ENCODE measurements at places on chromosomes 11 and 22.

GRCh38 chr11:28243061-28243460, 134.9 kb downstream of the METTL15 start:
- DNase-seq: no peak

GRCh38 chr11:8221917-8222495, 41.7 kb downstream of the LMO1 start:
- no peak for DNase-seq

DNA sequence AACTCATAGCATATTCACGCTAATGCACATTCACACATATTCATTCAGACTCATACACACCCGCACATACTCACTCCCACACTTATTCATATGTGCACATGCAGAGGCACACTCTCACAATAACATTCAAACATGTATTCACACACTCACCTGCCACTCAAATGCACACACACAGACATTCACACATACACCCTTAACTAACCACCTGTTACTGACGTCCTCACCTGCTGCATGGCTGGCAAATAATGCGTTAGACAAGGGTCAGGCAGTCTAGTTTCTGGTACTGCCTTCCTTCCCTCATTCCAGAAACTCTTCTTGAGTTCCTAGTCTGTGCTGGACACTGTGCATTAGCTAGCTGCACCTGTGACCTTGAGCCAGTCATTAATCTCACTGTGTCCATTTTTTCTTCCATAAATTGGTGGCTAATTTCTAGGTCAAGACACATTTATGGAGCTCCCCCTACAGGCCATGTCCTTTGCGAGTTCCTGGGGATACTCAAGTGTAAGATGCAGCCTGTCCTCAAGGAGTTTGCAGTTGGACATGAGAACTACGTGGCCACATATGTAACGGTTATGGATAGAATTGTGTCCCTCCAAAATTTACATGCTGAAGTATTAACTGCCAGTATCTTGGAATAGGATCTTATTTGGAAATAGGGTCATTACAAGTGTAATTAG, 34.5 kb upstream of the SEZ6L start:
- no peak for DNase-seq

DNA sequence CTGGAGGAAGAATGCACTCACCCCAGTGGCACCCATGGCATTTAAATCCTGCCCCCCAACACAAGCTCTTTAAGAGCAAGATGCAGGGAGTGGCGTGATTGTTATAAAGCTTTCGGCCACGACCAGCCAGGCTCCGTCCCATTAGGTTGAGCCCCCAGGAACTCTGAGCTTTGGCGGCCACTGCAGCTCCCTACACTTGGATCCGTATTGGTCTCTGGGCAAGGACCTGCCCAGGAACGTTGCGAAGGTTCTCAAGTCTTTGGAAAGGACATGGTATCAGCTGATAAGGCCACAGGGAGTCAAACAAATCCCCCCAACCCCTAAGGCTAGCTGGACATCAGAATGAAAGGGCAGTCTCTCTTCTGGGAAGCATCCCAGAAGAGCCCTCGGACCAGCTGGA, 9.3 kb upstream of the VPS37C start:
- no peak for DNase-seq

DNA sequence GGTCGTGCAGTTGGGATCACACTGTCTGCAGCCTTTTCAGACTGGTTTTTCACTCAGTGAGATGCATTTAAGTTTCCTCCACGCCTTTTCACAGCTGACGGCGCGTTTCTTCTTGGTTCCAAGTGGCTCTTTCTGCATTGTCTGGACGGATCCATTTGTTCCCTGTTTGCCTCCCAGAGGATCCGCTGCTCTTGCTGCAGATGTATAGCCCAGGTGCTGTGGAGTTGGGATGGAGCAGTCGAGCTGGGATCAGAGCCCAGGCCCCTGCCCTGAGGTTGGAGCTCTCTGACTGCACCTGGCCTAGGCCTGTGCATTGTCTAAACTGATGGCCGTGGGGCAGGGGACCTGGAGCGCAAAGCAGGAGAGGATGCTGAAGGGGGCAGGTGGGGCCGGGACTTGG, 51.6 kb downstream of the PARVB start:
- no peak for DNase-seq

- DNase-seq: no peak
Measured at GRCh38 chr11:65323813-65324212, 9.1 kb downstream of the CDC42EP2 start.

DNA sequence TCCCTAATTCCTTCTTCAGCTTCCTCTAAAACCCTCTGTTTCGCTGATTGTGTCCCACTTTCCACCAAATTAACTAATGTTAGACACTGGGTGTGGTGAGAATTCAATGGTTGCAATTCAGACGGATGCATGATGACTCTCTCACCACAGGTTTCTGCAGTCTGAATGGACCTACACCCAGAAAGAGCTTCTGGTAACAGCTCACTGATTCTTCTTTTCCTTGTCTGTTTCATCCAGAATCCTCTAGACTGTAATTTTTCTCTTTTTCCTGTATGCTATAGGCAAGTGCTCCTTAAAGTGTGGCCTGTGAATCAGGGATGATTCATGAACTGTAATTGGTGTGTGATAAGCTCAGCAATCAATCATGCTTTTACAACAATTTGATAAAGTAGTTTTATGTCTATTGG, 18.1 kb downstream of the MMP10 start:
- DNase-seq: no peak

DNA sequence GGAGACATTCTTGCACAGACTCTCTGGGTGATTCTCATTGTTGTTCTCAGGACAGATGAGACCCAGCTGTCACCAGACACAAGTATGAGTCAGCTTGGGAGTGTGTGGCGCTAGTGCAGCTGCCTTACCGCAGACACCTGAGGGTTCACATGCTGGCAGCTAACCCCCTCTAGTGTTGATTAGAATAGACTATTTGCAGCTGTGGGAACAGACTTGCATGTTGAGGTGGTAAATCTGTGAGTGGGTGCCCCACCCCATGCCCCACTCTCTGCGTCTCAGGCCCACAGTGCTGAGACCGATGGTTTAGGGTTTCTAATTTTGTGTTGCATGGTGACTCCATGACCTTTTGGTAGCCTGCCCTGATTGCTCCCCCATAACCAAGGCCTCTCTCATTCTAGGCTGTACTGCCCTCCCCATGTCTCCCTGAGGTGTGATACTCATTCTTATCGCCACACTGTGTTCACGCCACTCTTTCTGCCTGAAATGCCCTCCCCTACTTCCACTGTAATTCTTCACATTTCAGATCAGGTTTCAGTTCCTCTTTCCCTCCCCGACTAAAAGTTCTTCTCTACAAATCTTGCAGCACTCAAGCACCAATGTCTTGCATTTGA, 73.7 kb upstream of the KIRREL3 start:
- no peak for DNase-seq

GRCh38 chr22:50687829-50688228, 15.2 kb downstream of the SHANK3 start:
- DNase-seq: no peak

- DNase-seq: no peak
Measured at GRCh38 chr22:38674888-38675287, 6.9 kb upstream of the TOMM22 start.

- DNase-seq: no peak
Measured at GRCh38 chr11:129968591-129969419, 33.8 kb downstream of the PRDM10 start.

DNA sequence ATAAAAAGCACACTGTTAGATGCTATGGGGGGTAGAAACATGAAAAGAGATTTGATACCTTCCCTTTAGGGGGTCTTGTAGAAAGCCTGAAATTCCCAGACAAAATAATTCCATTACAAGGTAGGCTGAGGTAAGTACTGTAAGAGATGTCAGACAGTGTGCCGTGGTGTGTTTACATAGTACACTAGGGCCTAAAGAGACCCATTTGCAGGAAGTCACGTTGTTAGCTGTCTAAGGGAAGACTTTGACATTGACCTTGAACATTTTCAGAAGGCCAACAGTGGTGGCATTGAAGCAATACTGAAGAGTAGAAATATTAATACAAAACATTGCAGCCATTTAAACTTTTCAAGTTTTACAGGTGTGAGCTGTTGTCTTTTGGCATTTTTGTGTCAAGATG, 30.8 kb downstream of the EXT2 start:
- no peak for DNase-seq

- no peak for DNase-seq
Measured at GRCh38 chr11:14975252-14975587, 3.1 kb upstream of the CALCA start.

DNA sequence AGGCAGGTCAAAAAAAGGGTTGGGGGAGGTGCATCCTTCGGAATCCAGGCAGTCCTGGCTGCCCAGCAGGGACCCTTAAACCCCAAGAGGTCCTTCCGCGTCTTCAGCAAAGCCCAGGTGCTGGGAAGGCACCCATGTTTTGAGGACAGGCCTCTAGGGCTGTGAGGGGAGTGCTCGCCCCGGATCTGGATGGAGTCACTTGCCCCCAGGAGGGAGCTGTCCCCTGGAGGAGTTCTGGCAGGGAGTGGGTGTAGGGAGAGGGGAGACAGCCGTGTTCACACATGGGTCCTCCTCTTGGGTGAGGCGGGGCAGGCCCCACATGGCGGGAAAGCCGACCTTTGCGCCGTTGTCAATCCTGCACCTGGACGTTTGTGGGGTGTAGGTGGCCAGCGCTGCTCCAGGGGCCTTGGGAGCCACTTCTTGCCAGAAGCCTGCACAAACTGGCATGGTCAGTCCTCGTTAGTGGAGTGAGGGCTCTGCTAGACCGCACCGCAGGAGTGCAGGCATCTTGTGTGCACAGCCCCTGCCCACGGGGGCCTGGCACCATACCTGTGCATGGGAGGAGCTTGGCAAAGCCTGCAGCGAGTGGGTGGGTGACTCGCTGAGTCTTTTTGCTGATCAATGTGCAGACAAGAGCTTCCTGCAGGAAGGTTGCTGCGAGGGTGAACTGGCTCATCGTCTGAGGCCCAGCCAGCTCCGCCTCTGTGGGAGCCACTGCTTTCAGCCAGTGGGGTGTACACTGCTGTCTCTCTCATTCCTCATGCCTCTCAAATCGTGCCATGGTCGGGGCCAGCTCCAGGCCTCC, 16.0 kb downstream of the PPIL2 start:
- DNase-seq: no peak

- DNase-seq: no peak
Measured at GRCh38 chr22:29517215-29517908, 36.2 kb downstream of the THOC5 start.

DNA sequence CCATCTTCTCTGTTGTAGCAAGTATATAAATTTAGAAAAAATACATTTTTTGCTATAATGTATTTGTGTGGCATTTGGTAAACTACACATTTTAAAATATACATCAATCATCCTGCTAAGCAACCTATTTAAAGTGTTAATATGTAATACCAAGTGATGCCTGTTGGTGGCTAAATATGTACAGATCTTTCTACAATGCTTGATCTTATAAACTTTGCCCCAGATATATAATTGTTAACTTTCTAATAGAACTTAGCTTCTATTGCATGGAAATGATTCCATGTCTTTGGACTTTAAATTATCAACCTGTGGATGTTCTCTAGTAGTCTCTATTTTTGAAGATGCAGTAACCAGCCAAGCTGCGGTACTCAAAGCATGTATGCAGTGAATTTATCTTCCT, 1260.4 kb upstream of the RAG2 start:
- DNase-seq: no peak

DNA sequence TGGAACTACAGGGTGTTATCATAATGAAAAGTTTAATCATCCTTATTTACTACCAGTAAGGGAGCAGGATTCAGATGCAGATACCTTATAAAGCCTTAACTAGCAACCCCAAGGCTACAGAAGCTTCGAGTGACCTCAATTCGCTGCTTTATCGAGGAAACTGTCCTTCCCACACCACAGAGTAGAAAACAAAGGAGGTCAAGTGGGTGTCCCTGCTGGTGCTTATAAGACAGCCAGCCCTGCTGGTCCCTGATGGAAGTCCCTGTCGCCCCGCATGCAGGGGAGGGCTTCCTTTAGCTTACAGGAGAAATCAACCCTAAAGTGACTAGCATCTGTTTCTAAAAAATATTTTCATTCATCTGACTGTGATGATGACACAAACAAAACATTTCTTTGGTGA, 7.3 kb downstream of the MN1 start:
- no peak for DNase-seq

DNA sequence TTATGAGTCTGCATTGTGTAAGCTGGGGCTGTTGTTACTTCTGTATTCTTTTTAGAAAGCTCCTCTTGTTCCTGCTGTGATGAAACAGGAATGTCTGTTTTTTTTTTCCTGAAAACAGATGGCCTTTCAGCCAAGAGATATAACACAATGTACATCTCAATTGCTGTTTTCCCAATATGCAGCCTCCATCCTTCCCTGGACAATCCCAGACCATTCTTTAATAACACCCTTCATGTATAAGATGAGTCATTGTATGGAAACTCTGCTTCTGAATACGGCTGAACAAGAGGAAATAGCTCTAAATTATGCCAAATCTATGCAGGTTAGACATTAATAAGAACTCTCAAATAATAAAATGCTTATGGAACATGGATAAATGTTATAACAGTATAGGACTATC, 60.2 kb upstream of the LRRC4C start:
- DNase-seq: no peak

GRCh38 chr11:112797648-112798293, 163.4 kb upstream of the NCAM1 start:
- no peak for DNase-seq

DNA sequence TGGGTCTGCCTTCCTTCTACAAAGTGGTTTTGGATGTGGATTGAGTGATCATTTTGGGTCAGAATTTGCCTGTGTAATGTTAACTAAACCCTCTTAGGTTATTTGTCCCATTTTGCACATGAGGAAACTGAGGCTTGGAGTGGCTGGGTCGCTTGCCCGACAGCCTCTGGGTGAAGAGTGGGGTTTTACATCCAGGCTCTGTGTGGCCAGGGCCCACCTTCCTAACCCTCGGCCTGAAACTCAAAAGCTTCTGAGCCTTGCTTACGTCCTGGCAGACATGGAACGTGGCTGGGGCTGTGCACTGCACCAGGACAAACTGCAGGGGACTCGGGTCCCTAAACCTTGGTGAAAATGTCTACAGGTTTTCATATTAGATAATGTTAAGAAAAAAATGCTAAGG, 542.4 kb downstream of the TBC1D22A start:
- DNase-seq: no peak

GRCh38 chr11:117547195-117547850, 219.7 kb downstream of the CEP164 start:
- no peak for DNase-seq

- DNase-seq: no peak
Measured at GRCh38 chr11:86091566-86091965, 22.7 kb upstream of the PICALM start.
